Kasumi-1 (cell line): ENCODE measurements at places on chromosomes 4 and X.

- DNase-seq: no peak
These were observed 351.5 kb upstream of the MAD2L1 start for GRCh38 chr4:120418146-120418545.

GRCh38 chr4:185437809-185438208 lies 12.0 kb upstream of the UFSP2 start:
- no peak for DNase-seq

GRCh38 chr4:41339812-41340809 lies 83.4 kb downstream of the UCHL1 start:
- DNase-seq: no peak

- no peak for DNase-seq
These were observed 155.6 kb downstream of the CBR4 start for GRCh38 chr4:168854350-168854921.

DNA sequence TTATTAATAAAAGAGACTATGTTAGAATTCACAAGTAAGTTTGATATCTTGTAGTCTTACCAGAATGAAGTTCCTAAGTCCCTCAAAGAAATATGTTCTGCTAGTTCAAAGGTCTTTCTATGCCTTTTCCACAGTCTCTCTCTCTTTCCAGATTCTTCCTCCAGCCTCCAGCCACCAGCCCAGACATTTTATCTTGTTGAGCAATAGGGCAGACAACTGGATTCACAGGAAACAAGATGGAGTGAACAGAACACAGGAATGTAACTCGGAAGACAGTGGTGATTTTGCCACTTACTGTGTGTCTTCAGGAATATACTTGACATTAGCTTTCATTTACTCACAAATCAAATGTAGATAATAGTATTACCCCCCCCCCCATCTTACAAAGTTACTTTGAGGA lies 17.1 kb upstream of the CPEB2 start:
- DNase-seq: no peak

DNA sequence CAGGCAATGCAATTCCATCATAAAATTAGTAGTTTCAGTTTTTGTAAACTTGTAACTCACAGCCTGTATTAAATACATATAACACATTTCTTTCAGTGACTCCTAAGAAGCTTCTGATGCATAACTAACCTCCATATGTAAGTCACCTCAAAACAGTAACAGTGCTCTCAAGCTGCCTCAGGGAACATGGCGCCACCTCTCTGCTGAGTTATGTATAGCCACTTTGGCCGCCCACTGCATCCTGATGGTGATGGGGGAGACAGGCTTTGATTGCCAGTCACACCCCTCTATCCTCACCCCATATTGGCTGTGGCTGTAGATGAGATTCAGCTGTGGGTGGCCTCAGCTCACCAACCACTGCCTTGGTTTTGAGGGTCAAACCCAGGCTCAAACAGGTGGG lies 54.3 kb downstream of the LRBA start:
- DNase-seq: peak; percentile 88

GRCh38 chr4:145545538-145546174 lies 64.0 kb downstream of the SMAD1 start:
- DNase-seq: peak; percentile 37

DNA sequence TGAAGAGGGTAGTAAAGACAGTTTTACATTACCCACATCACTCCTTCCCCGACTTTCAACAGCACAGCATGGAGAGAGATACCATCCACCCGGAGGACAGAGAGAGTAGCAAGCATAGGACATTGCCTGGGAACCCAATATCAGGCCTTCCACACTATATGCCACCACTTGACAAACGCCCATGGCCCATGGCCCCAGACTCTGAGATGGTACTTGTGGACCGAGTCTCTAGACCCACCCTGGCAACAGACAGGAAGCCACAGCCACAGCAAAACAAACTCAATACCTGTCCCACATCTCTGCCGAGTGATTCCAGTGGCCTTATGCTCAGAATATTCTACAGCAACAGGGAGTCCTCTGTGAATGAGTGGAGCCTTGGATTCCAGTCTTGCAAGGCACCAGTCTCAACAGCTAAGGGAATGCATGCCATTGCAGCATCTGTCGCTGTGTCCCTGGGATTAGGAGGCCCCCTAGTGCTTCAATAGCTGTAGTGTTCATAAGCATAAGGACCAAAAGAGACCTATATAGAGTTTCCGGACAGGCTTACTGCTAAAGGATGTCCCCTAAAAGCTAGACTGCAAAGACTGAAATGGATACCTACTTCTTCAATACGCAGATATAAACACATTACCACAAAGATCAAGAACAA lies 14.7 kb upstream of the CT55 start:
- DNase-seq: peak; percentile 65

- no peak for DNase-seq
These were observed 38.8 kb downstream of the ZBTB49 start for GRCh38 chr4:4328840-4329239.

GRCh38 chr4:10123227-10124101 lies 6.9 kb upstream of the WDR1 start:
- DNase-seq: peak; percentile 31

DNA sequence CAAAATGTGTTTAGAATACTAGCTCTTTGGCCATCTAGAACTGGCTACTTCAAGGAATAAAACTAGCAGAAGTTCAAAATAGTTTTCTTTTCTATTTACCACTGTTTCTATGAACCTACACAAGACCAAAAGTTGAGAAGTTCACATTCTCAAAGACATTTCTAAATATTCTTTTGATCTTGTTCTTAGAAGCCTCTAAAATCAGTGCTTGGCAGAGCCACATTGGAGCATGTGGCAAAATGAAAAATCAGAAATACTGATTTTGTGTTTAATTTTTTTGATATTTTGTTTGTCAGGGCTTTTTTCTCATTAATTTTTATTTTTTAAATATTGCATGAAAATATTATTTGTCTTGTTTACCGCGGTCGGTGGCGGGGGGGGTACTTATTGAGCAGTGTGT lies 853.8 kb upstream of the INTU start:
- DNase-seq: no peak

DNA sequence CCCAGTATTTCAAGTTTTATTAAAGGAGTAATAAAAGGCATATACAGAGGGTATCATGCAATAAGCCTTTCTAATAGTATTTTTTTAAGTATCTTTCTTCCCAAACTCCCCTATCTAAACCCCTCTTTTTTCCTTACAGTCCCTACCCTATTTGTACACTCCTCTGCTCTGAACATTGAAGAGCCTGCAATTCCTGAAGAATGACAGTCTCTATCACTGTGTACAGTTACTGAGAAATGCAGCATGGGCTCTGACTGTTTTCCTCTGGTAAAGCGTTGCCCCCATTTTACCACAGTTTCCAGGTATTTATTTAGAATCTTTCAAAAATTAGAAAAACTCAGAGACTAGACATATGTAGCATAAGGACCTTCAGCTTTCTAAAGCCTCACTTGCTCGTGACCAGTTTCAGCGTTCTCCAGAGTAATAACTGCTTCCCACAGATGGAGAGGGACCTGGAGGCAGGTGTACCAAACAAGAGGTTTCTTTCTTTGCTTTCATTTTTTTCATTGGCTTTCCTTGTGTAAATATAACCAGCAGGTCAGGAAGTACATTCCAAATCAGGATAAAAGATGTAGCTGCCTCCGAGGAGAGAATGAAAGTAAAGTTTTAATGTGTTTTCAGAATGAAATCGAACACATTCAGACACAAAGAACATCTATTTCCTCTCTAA lies 230.8 kb downstream of the CFAP299 start:
- no peak for DNase-seq

DNA sequence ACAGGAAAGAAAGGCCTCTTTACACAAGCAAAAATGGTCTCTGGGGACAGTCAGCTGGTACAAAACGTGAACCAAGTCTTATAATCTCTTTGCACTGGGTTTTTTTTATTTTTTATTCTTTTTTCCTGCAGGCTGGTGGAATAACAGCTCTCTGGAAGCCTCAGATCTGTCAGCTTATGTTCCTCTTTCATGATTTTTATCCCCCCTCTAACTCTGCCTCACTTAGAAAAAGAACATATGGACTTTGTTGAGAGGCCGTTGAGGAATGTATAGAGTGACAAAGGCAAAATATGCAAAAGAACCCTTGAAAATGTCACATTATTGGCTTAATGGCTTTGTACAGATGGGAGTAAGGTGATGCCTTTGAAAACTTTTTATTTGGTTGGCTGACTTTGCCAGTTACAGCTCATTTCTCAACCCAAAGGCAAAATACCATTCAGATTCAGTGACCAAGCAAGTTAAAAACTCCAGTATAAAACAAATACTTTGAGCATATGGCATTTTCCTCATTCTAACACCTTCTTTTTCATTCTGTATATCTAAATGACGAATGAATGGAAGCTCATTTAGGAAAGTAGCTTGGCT lies 111.1 kb downstream of the RNF150 start:
- DNase-seq: no peak

DNA sequence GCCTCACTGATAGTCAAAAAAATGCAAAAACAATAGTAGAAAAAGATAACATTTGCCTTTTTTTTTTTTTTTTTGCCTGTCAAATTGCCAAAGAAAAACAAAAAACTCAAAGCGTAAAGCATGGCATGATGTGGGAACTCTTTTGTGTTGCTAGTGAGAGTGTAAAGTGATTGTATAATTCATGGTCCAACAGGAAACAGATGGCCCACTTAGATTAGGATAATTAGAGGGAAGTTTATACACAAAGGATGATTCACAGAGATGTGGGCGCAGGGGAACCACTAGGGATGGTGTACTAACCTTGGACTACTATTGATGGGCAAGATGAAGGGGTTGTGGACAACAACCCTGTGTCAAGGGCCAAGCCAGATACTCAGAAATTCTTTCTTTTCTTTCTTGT lies 16.4 kb downstream of the MCUB start:
- DNase-seq: peak; percentile 89

GRCh38 chr4:31291238-31291637 lies 571.1 kb downstream of the PCDH7 start:
- DNase-seq: no peak

DNA sequence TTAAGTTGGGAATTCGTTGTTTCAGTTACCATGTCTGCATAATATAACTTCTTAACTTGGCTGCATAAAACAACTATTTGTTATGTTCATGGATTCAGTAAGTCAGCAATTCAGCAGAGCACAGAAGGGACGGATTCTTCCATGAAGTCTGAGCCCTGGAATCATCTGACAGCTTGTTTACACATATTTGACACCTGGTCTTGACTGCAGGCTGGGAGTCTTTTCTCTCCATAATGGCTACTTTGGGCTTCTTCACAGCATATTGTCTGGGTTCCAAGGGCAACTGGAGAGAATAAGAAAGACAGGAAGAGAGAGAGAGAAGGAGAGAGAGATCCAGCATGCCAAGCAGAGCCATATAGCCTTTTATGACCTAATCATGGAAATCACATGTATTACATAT lies 23.1 kb downstream of the CENPC start:
- no peak for DNase-seq

- DNase-seq: no peak
These were observed 117.1 kb upstream of the USP9X start for GRCh38 chrX:40968180-40968579.

GRCh38 chr4:186161138-186161537 lies 30.2 kb upstream of the CYP4V2 start:
- DNase-seq: no peak

DNA sequence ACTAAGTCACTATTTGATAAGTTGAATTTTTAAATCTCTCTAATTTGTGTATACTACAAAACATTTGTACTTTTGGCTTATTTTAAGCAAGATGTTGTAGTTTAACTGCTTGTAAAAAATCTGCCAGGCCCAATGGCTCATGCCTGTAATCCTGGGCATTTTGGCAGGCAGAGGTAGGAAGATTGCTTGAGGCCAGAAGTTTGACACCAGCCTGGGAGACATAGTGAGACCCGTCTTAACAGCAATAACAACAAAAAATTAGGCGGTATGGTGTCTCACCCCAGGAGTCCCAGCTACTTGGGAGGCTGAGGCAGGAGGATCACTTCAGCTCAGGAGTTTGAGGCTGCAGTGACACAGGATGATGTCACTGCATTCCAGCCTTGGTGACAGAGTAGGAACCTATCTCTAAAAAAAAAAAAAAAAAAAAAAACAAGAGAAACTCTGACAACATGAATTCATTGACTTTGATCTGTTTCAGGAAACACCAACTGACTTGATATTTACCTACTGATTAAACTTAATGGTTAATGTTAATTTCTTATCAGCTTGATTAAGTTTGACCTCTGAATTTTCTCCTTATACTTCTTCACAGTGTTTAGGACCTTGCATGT lies 8.9 kb downstream of the FHIP1A start:
- DNase-seq: no peak

- no peak for DNase-seq
These were observed 76.8 kb downstream of the EVC2 start for GRCh38 chr4:5631352-5632065.
